ENCODE measurements at places on chromosomes 5 and 9. TPM values are rescaled to one million over a fixed set of nuclear protein-coding genes. Genes with fewer than 3 reads are reported as not detected.
A peak's percentile ranks its signal among the peaks of the same experiment; 100 is the strongest.

- no peaks in the 10 kb centered on the region for H3K4me1 ChIP-seq
- H3K27ac ChIP-seq, result no peak overlapping the region
- H3K4me3 ChIP-seq, result no peak overlapping the region
- no peak for DNase-seq
Measured at GRCh38 chr9:89958086-89958485, 353.3 kb downstream of the GADD45G start.

DNA sequence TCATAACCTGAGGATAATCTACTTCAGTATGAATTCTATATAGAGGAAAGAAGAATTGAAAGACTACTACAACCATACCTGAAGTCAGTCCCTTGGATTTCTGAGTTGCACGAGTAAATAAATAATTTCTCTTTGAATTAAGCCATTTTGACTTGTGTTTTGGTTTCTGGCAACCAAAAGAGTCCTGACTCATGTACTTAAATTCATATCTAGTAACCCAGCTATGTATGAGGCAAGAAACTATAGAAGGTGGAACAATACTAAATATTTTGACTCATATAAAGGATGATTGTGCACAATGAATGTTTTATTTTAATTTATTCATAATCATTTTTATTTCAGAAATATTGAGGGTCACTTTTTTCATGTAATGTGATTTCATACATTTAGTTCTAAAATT lies 276.8 kb downstream of the MEF2C start:
- no peaks in the 10 kb centered on the region for H3K4me1 ChIP-seq
- DNase-seq, result no peak
- no peak overlapping the region for H3K27ac ChIP-seq
- no peak overlapping the region for H3K4me3 ChIP-seq
- H3K27me3 ChIP-seq, result peaks cover 4% of the 10 kb centered on the region
- no peaks in the 10 kb centered on the region for H3K36me3 ChIP-seq

DNA sequence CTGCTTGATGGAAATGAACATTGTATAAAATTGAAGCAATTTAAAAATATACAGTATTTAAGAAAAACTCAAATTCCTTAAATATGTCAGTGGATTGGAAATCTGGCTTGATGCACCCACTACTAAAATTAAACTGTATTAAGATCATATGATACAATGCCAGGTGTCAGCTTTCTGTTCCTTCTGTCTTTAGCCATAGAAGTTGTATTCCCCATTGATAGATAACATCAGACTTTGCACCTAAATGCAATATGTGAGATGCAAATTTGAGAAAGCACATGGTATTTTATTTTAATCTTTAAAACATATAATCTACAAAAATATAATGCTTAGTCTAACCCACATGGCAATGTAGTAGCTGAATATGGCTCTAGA lies 697.4 kb upstream of the WWC1 start:
- H3K27me3 ChIP-seq, result no peaks in the 10 kb centered on the region
- H3K4me1 ChIP-seq, result peaks cover 33% of the 10 kb centered on the region
- no peak overlapping the region for H3K27ac ChIP-seq
- no peak for DNase-seq
- H3K36me3 ChIP-seq, result no peaks in the 10 kb centered on the region
- H3K4me3 ChIP-seq, result no peak overlapping the region

- no peaks in the 10 kb centered on the region for H3K27me3 ChIP-seq
- H3K36me3 ChIP-seq, result no peaks in the 10 kb centered on the region
- peaks cover 22% of the 10 kb centered on the region for H3K4me1 ChIP-seq
- H3K4me3 ChIP-seq, result no peak overlapping the region
- H3K27ac ChIP-seq, result peak overlapping the region; percentile 51
Measured at GRCh38 chr5:157607371-157608161, 32.0 kb upstream of the ADAM19 start.

Gene NFIB
- total RNA-seq, result 213 TPM

Gene CLINT1
- total RNA-seq, result 74.8 TPM

Gene PRKACG
- not detected for total RNA-seq

DNA sequence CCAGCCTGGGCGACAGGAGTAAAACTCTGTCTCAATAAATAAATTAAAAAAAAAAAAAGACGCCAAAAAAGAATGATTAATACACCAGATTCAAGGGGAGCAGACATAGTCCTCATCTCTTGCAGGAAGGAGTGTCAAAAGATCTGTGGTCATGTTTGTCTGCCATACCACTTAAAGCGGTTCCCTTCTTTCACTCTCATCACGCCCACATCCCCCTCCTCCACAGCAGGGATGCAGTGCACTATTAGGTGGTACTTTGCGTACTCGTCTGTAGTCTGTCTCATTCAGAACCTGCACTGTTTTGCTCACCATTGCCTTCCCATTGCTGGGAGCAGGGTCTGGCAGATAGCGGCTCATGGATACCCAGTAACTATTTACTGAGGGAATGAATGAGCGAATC lies 11.2 kb downstream of the CDHR2 start:
- H3K4me1 ChIP-seq, result no peaks in the 10 kb centered on the region
- peaks cover 7% of the 10 kb centered on the region for H3K27me3 ChIP-seq
- no peak overlapping the region for H3K4me3 ChIP-seq

- no peaks in the 10 kb centered on the region for H3K36me3 ChIP-seq
- peaks cover 43% of the 10 kb centered on the region for H3K4me1 ChIP-seq
- no peak overlapping the region for H3K27ac ChIP-seq
Measured at GRCh38 chr5:143065996-143066522, 295.9 kb downstream of the ARHGAP26 start.

GRCh38 chr5:127785098-127785927 lies 82.1 kb downstream of the CCDC192 start:
- no peak overlapping the region for H3K4me3 ChIP-seq
- peaks cover 3% of the 10 kb centered on the region for H3K36me3 ChIP-seq
- H3K27me3 ChIP-seq, result no peaks in the 10 kb centered on the region
- no peak for DNase-seq
- H3K27ac ChIP-seq, result no peak overlapping the region
- no peaks in the 10 kb centered on the region for H3K4me1 ChIP-seq

Gene PAX5
- not detected for total RNA-seq

GRCh38 chr5:122500245-122501088 lies 188.4 kb downstream of the SNCAIP start:
- H3K4me1 ChIP-seq, result peaks cover 51% of the 10 kb centered on the region
- peak overlapping the region; percentile 74 for H3K27ac ChIP-seq
- H3K36me3 ChIP-seq, result no peaks in the 10 kb centered on the region
- H3K27me3 ChIP-seq, result no peaks in the 10 kb centered on the region

DNA sequence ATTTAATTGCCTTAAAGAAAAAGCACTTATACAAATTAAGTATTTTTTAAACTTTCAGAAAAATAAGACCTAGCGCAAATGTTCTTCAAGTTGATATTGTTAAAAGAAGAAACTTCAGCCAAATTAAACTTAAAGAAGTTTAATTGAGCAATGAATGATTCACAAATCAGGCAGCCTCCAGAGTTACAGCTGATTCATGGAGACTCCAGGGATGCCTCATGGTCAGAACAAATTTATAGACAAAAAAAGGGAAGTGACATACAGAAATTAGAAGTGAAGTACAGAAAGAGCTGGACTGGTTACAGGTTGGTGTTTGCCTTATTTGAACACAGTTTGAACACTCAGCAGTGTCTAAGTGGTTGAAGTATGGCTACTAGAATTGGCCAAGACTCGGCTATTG lies 60.3 kb downstream of the CDKN2A start:
- no peak for DNase-seq
- no peak overlapping the region for H3K27ac ChIP-seq
- peaks cover 6% of the 10 kb centered on the region for H3K4me1 ChIP-seq

- DNase-seq, result no peak
- H3K27me3 ChIP-seq, result peaks cover 1% of the 10 kb centered on the region
- no peak overlapping the region for H3K27ac ChIP-seq
- H3K4me1 ChIP-seq, result no peaks in the 10 kb centered on the region
- no peaks in the 10 kb centered on the region for H3K36me3 ChIP-seq
Measured at GRCh38 chr9:3708751-3709150, 182.9 kb upstream of the RFX3 start.

GRCh38 chr9:3478549-3478953 lies 47.2 kb downstream of the RFX3 start:
- no peaks in the 10 kb centered on the region for H3K27me3 ChIP-seq
- H3K27ac ChIP-seq, result peak overlapping the region; percentile 21
- peaks cover 6% of the 10 kb centered on the region for H3K4me1 ChIP-seq
- DNase-seq, result no peak
- H3K4me3 ChIP-seq, result no peak overlapping the region

DNA sequence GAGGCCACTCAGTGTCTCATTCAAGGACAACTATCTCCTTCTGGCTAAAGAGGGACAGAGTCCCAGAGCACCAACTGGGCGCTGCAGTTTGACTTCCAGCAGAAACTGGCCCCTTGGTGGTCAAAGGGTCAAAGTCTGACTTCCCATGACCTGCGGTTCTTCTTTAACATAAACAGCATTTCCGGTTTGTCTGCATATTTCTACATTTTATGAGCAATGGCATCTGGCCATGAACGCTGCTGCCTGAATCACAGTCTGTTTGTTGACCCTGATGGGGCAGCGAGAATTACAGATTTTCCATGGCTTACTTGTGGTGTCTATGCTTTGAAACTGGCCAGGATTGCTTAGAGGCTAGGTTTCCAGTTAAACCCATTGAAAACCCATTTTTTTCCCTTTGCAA lies 1.3 kb downstream of the TNFSF15 start:
- H3K4me1 ChIP-seq, result peaks cover 53% of the 10 kb centered on the region
- peaks cover 3% of the 10 kb centered on the region for H3K36me3 ChIP-seq
- no peak for DNase-seq
- H3K27ac ChIP-seq, result peak overlapping the region; percentile 91
- H3K27me3 ChIP-seq, result no peaks in the 10 kb centered on the region

GRCh38 chr5:108857905-108858304 lies 110.2 kb downstream of the FER start:
- H3K4me3 ChIP-seq, result no peak overlapping the region
- no peak overlapping the region for H3K27ac ChIP-seq
- H3K36me3 ChIP-seq, result peaks cover 4% of the 10 kb centered on the region
- no peak for DNase-seq

DNA sequence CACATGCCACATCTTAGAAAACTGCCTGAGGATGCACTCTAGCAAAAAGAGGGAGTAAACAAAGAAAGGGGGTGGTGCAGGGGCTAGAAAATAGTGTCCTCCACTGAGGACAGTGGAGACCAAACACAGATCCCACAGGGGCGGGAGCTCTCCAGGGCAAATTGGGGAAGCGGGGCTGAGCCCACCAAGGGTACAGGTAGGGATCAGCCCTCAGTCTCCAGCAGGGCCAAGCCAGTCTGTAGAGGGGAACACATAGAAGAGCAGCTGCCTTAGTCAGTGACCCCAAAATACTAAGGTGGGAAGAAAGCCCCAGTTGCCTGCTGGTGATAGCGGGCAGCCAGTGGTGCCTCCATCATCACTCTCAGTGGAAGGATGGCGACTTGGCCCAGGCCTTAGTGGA lies 134.0 kb downstream of the ATPSCKMT start:
- no peak overlapping the region for H3K27ac ChIP-seq
- H3K4me3 ChIP-seq, result no peak overlapping the region
- no peaks in the 10 kb centered on the region for H3K36me3 ChIP-seq
- no peak for DNase-seq
- H3K4me1 ChIP-seq, result no peaks in the 10 kb centered on the region

Gene CA9
- total RNA-seq, result 1.7 TPM

- H3K4me3 ChIP-seq, result no peak overlapping the region
- no peaks in the 10 kb centered on the region for H3K27me3 ChIP-seq
- H3K4me1 ChIP-seq, result peaks cover 38% of the 10 kb centered on the region
- no peak overlapping the region for H3K27ac ChIP-seq
- no peak for DNase-seq
Measured at GRCh38 chr9:124725068-124725452, 46.1 kb downstream of the NR6A1 start.

DNA sequence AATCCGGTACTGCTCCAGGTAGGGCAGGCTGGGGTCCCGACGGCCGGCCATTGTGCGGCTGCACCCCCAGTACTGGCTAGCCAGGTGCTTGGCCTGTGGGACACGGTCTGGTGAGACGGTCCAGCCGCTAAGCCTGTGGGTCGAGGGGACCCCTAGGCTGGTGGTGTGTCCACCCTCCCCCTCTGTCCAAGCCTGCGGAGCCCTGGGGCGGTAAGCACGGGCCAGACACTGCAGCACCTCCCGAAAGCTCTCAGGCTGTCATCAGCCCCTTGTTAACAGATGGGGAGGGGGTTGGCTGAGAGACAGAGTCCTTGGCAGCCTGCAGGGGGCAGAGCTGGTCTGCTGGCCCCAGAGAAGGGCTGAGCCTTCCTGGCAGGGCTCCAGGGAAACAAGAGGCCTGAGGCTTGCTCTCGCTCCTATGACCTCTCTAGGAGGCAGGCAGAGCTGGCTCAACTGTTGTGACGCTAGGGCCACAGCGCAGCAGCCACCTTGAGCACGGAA lies 11.8 kb upstream of the MRNIP start:
- no peaks in the 10 kb centered on the region for H3K4me1 ChIP-seq
- no peak overlapping the region for H3K4me3 ChIP-seq
- H3K36me3 ChIP-seq, result peaks cover 22% of the 10 kb centered on the region

GRCh38 chr9:109098171-109098959 lies 21.4 kb downstream of the TMEM245 start:
- H3K4me1 ChIP-seq, result peaks cover 73% of the 10 kb centered on the region
- H3K36me3 ChIP-seq, result peaks cover 14% of the 10 kb centered on the region
- H3K4me3 ChIP-seq, result no peak overlapping the region
- no peaks in the 10 kb centered on the region for H3K27me3 ChIP-seq

Gene ADCY2
- total RNA-seq, result 0.84 TPM

DNA sequence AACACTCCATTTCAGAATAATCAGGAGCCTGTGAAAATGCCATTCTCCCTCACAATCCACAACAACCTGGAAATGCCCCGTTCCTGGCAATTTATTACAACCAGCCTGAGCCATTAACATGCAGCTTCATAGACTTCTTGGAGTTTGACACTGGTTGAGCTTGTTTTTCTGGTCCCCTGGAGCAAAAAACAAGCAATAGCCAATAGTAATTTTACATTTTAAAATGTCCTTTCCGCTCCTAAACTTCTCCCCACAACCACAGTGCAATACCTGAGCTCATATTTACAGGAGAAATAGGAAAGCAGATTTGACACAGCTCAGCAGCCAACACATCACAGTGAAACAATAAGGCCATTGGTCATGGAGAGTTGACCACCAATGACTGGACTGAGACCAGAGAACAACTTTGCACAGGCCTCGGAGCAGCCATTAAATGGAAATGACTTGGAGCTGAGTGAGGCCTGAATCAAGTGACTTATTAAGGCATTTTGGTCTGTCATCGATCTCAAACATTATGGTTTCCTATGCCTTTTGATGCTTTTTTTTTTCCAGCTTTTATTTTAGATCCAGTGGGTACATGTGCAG lies 73.0 kb downstream of the ENC1 start:
- H3K4me3 ChIP-seq, result no peak overlapping the region
- peak overlapping the region; percentile 44 for H3K27ac ChIP-seq
- no peak for DNase-seq
- H3K4me1 ChIP-seq, result peaks cover 28% of the 10 kb centered on the region
- H3K27me3 ChIP-seq, result no peaks in the 10 kb centered on the region
- peaks cover 8% of the 10 kb centered on the region for H3K36me3 ChIP-seq

- peaks cover 4% of the 10 kb centered on the region for H3K36me3 ChIP-seq
- peaks cover 19% of the 10 kb centered on the region for H3K4me1 ChIP-seq
- peaks cover 4% of the 10 kb centered on the region for H3K27me3 ChIP-seq
- peak overlapping the region; percentile 83 for H3K27ac ChIP-seq
- no peak overlapping the region for H3K4me3 ChIP-seq
- DNase-seq, result no peak
Measured at GRCh38 chr9:136840877-136841645, 1.2 kb upstream of the AJM1 start.

DNA sequence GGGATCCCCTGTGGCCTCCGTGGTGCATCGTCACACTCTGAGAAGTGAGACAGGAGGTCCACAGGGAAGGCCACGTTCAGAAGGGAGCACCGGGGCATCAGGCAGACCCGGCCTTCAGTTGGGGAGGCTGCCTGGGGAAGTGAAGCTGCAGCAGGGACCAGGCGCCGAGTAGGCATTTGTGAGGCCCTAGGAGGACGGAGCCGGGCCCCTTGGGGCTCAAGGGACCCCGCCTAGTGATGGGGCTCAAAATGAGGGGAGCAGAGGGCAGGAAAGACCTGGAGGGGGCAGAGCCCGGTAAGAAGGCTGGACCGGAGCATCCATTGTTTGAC lies 85.4 kb upstream of the FAM120A start:
- no peaks in the 10 kb centered on the region for H3K4me1 ChIP-seq
- DNase-seq, result no peak
- H3K27me3 ChIP-seq, result peaks cover 16% of the 10 kb centered on the region

All from mesothelial cell of epicardium (in vitro differentiated cells).